ELR (cell line): ENCODE measurements at places on chromosomes 13 and 19.

- peak; percentile 33 for DNase-seq
Observed at GRCh38 chr13:44267980-44268379, 105.6 kb upstream of the SERP2 start.

GRCh38 chr13:94711561-94712286 is 621 bp downstream of the SOX21 start:
- peak; percentile 28 for DNase-seq

DNA sequence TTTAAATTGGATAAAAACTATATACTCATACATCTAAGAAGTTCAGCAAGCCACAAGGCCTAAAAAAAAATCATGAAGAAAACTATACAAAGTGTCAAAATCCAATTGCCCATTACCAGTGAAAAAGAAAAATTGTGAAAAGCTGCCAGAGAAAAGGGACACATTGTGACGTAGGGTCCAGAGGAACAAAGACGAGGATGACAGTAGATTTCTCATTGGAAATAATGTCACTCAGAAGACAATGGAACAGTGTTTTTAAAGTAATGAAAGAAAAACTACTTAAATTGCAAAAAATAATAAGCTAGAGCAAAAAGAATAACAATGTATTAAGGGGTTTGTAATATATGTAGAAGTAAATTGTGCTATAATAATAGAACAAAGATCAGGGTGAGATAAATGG is 195.2 kb downstream of the EFNB2 start:
- no peak for DNase-seq

DNA sequence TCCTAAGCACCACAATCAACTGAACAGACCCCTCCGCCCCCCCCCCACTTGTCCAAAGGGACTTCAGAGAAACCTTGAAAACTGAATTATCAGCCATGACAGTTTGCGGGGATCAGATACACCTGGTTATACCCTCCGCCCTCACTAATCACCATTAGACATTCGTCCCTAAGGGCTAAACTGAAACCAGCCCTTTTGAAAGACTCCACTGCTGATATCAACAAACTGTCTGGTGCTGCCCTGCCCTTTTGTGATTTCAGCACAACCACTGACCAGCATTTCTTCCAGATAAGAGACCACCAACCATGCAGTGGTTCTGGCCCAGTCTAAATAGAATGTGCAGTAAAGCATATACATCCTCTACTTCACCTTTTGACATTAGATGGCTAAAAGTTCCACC is 1422.9 kb downstream of the EFNB2 start:
- DNase-seq: no peak

GRCh38 chr13:42623916-42624315 is 50.0 kb downstream of the TNFSF11 start:
- DNase-seq: no peak

- no peak for DNase-seq
Observed at GRCh38 chr13:88707646-88708045, 1036.5 kb downstream of the SLITRK5 start.

GRCh38 chr13:56720841-56721240 is 419.9 kb upstream of the PRR20A start:
- DNase-seq: no peak

GRCh38 chr13:114108141-114108761 is 24.2 kb downstream of the RASA3 start:
- no peak for DNase-seq

- DNase-seq: no peak
Observed at GRCh38 chr19:15733895-15734294, 3.9 kb upstream of the OR10H3 start.

DNA sequence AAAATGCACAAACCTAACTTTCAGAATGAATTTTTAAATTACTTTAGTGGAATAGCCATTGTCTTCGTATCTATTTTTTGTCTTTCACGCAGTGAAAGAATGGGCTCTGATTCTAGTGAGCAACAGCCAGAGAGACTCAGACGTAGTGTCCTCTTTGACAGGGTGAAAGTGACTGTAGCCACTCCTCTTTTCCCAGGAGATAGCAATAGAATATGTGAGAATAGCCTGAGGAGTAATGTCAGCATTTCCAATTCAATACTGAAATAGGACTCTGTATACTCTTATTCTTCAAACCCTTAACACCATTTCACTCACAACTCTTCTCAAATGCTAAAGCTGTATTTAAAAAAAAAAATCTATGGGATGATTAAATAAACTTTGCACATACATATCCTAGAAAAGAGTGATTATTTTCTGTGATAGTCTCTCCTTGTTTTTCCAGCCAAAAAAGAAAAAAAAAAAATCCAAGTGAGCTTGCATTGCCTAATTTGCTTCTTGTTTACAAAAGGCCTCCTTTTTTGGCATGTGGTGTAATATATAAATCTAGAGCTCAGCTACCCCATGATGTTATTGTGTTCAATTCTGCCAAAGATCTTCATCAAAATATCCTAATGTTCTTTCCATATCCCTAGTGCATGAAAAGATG is 626.1 kb upstream of the SLITRK6 start:
- DNase-seq: peak; percentile 21

DNA sequence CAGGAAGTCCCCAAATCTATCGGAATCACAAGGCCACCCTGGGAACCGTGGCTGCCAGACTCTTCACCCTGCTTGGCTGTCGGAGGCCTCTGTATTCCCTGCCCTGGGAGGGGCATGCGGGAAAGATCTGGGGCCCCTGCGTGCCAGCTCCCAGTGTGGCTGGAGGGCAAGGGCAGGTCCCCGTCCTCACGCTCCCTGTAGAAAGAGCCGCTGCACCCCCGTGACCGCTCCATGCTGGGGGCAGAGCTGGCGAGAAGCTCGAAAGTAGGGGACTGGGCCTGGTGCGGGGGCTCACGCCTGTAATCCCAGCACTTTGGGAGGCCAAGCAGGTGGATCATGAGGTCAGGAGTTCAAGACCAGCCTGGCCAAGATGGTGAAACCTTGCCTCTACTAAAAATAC is 208.4 kb upstream of the SOX1 start:
- DNase-seq: no peak

DNA sequence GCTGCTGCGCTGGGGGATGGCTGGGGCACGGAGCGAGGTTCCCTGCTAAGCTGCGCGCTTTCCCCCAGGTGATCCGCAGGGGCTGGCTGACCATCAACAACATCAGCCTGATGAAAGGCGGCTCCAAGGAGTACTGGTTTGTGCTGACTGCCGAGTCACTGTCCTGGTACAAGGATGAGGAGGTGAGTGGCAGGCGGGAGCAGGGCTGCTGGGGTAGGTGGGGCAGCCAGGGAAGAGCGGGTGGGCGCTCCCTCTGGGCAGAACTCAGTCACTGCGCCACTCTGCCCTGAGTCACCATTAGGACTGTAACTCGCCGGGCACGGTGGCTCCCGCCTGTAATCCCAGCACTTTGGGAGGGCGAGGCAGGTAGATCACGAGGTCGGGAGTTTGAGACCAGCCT is 23.8 kb downstream of the TMED1 start:
- peak; percentile 39 for DNase-seq

DNA sequence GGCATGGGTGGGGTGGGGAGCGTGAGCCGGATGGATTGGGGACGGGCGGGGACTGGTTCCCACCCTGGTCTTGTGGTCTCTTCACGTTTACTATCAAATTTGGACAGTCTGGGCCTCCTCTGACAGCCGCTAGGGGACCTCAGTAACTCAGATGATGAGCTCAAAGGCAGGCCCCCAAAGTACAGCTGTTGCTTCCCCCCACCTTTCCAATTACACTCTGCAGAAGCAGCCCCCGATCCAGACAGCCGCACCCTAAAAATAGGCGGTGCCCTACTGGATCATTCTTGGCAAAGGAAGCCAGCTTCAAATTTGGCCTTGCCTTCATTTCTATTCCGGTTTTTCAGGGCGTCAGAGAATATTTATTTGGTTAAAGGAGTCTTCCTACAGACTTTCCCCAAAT is 1.9 kb upstream of the FOXO1 start:
- peak; percentile 38 for DNase-seq

GRCh38 chr19:54297759-54298305 is 15.1 kb downstream of the LILRA5 start:
- DNase-seq: peak; percentile 26

GRCh38 chr13:79915114-79915811 is 425.7 kb downstream of the SPRY2 start:
- DNase-seq: no peak

DNA sequence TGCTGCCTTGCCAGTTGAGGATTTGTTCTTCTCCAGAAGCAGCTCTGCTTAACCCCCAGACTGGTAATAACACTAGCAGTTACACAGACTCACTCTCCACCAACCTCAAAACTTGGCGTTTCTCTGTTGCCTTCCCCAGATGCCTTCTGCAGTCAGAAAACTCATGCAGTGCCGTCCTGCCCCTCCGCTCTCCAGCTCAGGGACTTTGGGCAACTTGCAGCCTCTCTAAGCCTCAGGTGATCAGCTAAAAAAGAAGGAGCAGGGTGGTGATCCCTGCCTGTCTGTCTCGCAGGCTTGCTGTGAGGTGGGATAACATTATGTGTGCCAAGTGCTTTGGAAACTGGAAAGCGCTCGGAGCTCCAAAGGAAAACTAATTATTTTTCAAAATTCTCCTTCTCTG is 391.6 kb downstream of the HS6ST3 start:
- no peak for DNase-seq

- no peak for DNase-seq
Observed at GRCh38 chr13:102879793-102880499, 34.1 kb downstream of the ERCC5 start.

DNA sequence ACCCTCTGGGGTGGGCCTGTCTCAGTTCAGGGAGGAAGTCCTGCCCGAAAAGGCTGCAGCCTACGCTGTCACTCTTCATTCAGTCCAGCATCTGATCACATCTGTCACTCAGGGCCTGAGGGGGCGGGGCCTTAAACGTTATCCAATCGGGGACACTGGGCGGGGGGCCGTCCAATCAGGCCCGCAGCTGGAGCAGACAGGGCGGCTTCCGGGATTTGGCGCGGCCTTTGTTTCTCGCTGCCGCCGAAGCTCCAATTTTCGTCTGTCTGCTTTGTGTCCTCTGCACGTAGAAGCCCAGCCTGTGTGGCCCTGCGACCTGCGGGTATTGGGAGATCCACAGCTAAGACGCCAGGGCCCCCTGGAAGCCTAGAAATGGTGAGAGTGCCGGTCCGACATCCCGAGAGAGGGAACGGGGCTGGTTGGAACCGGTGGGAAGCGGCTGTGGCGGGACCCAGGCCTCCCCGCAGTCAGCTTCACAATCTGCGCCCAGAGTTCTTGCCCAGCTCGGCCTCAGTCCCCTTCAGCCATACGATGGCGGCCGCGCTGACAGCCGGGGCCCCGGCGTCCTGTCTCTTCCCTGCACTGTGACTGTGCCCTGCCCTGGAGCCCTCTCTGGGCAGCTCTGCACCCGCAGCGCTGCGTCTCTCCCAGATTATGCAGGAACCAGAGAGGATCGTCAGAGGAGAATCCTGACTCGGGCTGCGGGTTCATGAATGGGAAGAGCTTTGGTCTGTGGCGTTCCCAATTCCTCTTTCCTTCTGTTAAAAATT is at the start of gene ZNF730:
TSS of gene ZNF730 (plus strand) at position 224 of the 770 bp plus-strand sequence. CDS start at position 373, 149 bp downstream.
- DNase-seq: peak; percentile 73

- DNase-seq: no peak
Observed at GRCh38 chr13:98279473-98280175, 102.6 kb upstream of the RNF113B start.

DNA sequence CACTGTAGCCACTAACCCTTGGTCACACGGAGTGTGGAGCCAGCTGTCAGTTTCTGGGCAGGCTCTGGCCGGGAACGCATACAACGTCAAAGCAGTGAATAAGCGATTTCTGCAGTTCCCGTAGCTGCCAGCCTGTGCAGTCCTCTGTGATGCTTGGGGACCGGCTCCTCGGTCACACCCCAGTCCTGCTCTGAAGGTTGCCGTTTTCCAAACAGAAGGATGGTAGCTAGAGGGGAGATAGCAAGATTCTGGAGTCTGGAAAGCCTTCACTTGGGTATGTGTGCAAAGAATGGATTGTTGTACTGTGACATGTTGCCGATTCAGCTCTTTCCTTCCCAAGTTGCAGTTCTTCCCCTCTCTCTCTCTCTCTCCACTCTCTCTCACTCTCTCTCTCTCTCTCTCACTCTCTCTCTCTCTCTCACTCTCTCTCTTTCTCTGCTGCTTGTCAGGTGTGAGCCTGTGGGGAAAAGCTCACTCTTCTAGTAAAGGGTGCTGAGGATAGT is 38.7 kb upstream of the C1QTNF9 start:
- DNase-seq: peak; percentile 46

DNA sequence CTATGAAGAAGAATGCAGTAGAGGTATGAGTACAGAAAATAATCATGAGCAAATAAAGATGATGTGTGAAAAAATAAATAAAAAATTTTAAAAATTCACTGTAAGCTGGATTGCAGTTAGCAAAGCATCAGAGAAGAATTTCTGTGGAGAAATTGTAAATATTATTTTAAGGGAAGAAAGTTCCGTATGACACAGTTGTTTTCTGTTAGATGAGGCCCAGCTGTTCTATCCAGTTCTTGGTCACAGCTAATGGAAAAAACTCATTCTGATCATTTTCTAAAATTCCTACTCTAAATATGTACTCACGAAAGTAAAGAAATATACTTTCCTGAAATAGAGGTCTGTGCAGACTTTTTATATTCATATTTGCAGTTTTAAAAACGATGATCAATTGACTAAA is 578.8 kb downstream of the DCT start:
- no peak for DNase-seq

GRCh38 chr13:32728327-32728726 is 142.1 kb downstream of the PDS5B start:
- DNase-seq: no peak

- DNase-seq: no peak
Observed at GRCh38 chr13:113918981-113919701, 54.7 kb downstream of the C13orf46 start.

GRCh38 chr13:30355384-30355699 is 48.0 kb upstream of the KATNAL1 start:
- no peak for DNase-seq

- no peak for DNase-seq
Observed at GRCh38 chr19:15396436-15396835, 16.8 kb upstream of the AKAP8 start.

- DNase-seq: peak; percentile 48
Observed at GRCh38 chr13:67827992-67828391, 597.9 kb upstream of the PCDH9 start.

GRCh38 chr19:11401808-11402543 is 17.1 kb downstream of the RGL3 start:
- DNase-seq: no peak

- peak; percentile 94 for DNase-seq
Observed at GRCh38 chr13:106318941-106319411, 216.5 kb downstream of the EFNB2 start.

DNA sequence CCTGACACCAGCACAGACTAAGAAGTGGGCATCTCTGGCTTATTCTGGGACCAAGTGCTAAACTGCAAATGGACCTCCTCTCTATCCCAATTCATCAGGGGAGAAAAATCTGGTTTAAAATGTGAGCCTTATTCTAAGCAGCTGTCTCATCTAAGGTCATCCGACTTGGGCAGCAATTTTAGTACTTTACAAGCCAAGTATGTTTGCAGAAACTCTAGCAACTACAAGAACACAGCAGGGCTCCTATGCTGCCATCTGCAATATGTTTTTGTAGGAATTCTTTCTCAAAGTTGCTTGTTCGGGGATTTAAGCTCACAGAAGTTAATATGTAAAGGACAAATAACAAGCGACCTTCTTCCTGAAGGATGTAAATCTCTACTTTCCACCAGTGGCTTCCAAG is 113.1 kb downstream of the FOXO1 start:
- no peak for DNase-seq
